Caco-2 (cell line): ENCODE measurements at places on chromosomes 2 and 18. TPM values are rescaled to one million over a fixed set of nuclear protein-coding genes. Genes with fewer than 3 reads are reported as not detected.

The HOXD4 gene
- 1.00 and 1.2 TPM in 2 replicates for total RNA-seq

The GALNT14 gene
- total RNA-seq: not detected in 2 replicates

The CGREF1 gene
- 4.4 and 5.0 TPM in 2 replicates for total RNA-seq

The SH3RF3 gene
- 0.98 and 1.1 TPM in 2 replicates for total RNA-seq

The DOK6 gene
- not detected in 2 replicates for total RNA-seq

The ATAD2B gene
- 28.9 and 32.1 TPM in 2 replicates for total RNA-seq

The NOTO gene
- total RNA-seq: 0.12 TPM in 1 of 2 replicates, not detected in the other

The RNF125 gene
- 0.39 and 0.61 TPM in 2 replicates for total RNA-seq

The NABP1 gene
- total RNA-seq: 89.8 and 91.4 TPM in 2 replicates

The SOWAHC gene
- total RNA-seq: 20.3 and 21.4 TPM in 2 replicates
